ENCODE measurements at places on chromosomes 5 and 9.

DNA sequence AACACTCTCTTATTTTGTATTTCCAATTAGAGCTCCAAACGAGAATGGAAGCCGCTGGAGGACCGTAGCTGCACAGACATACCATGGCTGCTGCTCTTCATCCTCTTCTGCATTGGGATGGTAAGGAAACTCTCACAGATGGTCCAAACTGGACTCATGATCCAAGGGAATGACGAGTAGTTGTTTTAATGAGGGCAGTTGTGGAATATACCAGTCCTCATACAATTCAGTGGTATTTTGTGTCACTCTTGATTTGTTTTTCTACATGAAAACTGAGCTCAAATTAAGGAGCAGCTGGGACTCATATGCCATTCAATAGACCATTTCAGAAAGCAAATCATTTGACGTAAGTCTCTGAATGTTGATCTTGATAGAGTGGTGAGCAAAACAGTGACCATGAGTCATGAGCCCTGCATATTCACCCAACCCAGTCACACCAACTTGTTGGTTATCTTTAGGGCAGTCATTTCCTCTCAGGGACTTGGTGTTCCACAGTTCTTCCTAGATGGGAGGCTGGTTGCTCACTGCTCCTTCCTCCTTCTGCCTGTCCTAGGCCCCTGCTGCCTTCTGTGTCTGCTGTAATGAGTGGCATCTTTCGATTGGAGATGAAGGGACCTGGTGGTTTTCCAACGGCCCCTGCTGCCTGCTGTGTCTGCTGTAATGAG, 54.9 kb downstream of the SLC44A1 start:
- DNase-seq, result no peak

DNA sequence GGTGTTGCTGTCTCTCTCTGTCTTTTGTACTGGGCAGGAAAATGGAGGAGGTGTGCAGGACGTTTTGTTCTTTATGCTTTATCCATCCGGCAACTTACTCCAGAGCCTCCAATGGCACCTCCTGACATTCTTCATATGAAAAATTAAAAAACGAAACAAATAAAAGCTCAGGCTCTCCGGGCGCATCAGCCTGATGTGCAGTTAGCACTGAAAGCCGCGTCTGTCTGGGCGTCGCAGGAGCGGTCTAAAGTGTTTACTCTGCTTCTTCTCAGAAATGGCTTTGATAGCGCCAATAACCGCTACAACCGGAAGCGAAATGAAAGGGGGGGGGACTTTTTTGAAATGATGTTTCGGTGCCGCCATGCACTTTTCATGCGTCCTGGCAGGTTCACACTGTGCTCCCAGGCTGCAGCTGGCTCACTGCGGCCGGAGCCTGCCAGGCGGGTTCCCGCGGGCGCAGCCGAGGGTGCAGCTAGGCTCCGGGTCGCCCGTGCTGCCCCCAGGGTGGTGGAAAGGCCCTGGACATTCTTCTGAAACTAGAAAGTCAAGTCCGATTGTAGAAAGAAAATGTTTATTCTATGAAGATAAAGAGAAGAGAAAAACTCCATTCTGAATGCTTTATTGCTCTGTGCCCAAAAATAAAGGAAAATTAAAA, 407.7 kb upstream of the IRX1 start:
- DNase-seq, result no peak

DNA sequence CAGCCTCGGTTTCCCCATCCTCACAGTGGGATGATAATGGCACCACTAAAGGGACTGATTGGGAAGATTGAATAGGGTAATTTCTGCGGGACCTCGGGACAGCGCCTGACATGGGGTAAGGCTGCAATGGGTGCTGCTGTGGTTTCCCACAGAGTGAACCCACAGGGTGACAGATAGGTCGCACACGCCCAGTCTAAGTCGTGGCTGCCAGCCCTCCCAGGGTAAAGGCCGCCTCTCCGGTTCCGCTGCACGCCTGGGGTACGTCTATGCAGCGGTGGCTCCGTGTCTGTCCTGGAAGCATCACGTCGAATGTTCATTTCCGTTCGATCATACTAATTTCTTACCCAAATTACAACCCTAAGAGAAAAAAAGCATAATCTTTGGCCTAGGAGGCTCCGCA, 631 bp downstream of the CFAP77 start:
- DNase-seq, result no peak

DNA sequence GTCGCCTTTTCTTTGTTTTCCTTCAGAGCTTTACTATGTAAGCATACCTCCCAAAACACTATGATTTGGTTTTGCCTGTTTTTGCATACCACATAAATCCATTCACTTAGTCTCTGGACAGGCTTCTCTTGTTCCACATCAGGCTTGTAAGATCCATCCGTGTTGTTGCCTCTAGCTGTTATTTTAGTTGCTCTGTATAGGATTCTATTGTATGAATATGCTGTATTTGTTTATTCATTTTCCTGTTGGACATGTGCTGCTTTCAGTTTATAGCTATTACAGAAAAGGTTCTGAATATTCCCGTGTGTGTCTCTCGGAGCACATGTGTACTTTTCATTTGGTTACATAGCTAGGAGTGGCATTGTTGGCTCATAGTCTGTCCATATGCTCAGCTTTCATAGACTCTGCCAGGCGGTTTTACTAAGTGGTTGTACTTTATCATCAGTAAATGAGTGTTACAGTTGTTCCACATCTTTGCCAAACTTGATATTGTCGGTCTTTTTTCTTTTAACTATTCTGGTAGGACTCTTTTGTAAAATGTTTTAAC, 41.8 kb downstream of the NUP214 start:
- no peak for DNase-seq

DNA sequence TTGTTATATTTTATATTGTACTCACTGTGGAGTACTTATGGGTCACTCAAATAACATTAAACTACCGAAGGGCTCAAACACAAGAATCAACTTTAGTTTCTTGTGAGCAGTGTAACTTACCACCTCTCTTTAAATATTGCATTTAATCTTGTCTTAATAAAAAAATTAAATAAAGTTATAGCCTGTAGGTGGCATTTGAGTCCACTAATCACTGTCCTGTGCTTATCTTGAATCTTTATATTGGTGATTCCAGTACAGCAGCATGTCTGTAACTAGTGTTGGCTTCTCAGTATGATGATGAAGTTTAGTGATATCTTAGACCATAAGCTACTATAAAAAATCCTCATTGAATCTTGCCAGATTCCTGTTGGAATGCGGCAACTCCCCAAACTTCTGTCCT, 313.8 kb downstream of the FAM170A start:
- DNase-seq, result no peak

DNA sequence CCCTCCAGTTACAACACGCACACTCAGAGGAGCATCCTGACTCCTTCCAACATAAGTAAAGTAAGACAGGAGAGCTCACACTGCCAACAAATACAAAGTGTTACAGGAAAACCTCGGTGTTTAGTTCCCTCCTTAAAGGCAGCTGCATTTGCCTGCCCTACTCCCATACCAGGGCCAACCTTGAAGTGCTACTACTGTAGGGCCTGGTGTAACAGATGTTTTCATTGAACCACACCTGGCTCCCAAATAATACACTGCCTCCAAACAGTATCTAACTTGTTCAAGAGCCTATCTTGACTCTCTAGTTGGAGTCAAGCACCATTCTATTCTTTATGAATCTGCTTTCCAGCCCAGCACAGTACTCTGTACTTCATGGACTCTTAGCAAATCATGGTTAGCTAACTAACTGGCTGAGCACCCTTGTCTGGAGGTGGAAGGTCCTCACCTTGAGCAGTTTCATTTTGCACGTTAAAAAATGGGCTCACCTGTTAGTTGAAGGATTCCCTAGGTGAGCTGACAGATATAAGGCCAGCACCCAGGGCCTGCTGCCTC, 34.6 kb downstream of the TTC39B start:
- no peak for DNase-seq

DNA sequence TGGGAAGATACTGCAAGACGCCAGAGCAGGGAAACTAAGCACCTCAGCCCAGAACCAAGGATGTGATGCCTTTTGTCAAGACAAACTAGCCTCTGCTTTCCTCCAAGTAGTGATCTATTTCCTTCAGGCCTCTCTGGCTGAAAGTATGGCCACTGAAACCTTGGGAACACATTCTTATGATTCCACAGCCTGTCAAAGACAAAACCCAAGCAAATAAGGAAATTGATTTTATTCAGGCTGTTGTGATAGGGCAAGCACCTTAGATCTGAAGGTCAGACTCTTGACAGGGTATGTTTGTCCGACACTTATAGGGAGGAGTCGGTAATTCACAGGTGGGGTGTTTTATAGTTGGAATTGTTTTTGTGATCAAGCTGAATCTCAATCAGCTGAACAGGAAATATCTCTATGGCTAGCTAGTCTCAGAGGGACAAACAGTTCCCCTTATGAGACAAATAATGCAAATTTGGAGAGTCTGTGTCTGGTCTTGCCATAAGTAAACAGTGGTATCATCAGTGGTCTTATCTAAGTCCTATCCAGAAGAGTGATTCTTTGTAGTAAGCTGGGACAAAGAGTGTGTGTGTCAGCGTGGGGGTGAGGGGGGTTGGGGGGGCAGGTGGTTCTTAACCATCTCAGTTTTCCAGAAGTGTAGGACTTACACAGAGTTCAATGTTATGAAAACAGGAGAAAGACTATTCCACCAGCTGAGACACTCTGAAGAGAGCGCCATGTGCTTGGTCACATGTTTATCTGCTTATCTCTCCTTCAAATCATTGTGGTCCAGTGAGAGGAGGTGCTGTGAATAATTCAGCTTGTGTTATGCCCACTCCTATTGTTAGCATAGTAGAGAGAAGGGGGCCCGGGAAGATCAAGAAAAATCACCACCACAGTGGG, 6.7 kb upstream of the ZCCHC10 start:
- no peak for DNase-seq

GRCh38 chr9:128160603-128160987, 530 bp downstream of the BBLN start:
- DNase-seq, result no peak

DNA sequence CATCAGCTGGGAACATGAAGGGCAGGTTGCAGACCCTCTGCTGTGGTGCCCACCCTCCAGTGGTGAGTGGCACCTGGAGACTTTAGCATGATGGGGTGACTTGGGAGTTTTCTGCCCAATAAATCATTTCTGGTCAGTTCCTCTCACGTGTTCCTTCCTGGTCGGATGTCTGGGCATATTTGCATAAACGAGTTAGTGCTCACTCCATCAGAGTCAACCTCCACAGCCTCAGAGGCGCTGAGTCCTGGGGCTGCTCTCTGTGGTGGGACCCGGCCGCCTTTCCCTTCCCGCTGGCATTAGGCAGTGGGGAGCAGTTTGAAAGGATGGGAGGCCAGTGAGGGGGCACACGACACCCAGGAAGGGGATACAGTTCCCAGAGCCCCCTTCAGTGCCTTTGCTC, 114.0 kb upstream of the FCN2 start:
- no peak for DNase-seq
